Esophagus muscularis mucosa (tissue), 4 donors: ENCODE measurements at places on chromosomes 7 and 10. TPM values are rescaled to one million over a fixed set of nuclear protein-coding genes. Genes with fewer than 3 reads are reported as not detected.

DNA sequence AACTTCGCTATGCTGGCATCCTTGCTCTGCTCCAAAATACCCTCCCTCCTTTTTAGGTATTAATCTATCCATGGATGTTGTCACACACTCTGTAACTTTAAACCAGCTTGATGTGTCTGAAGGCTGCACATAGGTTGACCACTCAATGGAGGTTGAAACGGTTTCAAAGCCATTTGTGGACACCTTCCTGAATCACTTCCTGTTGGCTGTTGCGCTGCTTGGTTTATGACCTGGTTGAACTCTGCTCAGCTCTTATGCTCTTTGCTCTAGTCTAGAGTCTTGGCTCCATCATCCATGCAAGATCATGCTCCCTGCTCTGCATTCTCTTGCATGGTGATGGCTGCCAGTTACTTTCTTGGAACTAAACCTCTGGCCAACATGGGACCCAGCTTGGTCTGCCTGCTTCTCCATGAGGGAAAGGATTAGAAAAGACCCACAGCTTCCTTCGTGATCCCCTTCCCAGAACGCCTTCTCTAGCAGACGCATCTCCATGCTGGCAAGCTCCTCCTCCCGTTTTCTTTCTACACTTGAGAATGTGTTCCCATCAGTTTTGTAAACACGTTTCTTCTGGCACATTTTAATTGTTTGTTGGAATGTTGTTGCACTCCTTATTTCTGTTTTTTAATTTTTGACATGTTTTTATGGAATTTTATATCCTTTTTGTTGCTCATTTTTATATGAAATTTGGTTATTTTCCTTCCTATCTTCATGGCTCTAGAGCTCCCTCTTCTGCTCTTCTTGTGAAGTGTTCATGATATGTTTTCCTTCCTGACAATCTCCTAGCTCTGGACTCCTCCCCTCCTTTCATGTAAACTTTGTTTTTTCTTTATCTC is 149.8 kb downstream of the XPNPEP1 start:
- H3K36me3 ChIP-seq = no peaks in the 10 kb centered on the region
- H3K27ac ChIP-seq = no peak overlapping the region
- no peaks in the 10 kb centered on the region for H3K4me1 ChIP-seq
- DNase-seq = peak; percentile 64
- H3K4me3 ChIP-seq = no peak overlapping the region

DNA sequence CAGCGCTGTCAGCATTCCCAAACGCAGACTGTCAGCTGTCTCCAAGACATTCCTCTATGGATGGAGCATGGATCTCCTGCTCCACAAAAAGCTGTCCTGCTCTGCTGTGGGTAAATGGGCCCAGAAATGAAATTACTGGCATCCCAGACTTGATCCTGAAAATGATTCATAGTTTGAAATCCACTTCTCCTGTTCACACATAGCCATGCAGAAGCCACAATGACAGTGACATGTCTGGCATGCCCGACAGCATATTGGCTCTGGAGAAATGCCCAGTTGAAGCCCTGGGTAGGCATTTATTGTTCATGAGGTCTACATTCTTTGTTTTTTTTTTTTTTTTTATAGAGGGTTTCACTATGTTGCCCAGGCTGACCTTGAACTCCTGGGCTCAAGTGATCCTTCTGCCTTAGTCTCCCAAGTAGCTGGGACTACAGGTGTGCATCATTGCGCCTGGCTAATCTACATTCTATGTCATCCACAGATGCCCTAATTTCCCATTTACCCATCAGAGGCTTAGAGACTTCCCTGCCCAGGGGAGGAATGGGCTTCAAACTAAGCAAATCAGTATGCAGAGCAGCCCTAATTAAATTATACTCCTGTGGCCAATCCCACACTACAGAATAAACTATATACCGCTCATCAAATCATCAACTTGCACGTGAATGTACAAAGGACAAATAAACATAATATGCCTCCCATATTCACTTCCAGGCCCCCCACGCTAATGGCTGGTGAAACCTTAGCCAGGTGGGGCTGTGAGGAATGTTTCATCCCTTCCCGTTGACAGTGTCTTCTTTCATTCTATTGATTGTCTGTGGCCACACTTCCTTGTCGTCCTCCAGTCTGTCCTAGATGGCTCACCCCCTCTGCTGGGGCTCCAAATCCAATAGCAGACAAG is 61.8 kb upstream of the EEPD1 start:
- H3K4me1 ChIP-seq = no peaks in the 10 kb centered on the region
- no peak overlapping the region for H3K4me3 ChIP-seq
- H3K27ac ChIP-seq = no peak overlapping the region
- H3K36me3 ChIP-seq = no peaks in the 10 kb centered on the region
- H3K27me3 ChIP-seq = no peaks in the 10 kb centered on the region

The CHAT gene
- not detected for total RNA-seq

DNA sequence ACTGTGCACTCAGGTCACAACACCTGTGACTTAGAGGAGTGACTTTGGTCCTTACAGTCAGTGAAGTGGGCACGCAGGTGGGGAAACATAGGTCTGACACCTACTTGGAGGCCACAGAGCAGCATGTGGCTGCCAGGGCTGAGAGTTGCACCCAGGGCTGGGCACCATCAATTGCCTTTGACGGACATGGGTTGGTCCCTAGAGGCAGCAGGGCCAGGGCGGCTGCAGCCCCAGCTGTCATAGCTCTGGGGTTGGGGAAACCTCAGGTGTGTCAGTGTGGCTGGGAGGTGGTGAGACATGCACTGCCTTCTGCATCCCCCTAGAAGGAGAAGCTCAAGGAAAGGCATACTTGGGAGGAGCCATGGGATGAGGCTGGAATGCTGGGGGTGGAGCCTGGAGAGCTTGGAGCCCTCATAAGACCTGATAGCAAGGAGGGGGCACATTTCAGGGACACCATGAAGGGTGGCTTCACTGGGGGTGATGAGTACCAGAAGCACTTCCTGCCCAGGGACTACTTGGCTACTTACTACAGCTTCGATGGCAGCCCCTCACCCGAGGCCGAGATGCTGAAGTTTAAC is at the start of gene INMT:
INMT (plus strand) TSS at position 440 of the 578 bp plus-strand sequence; CDS start at position 456, 16 bp downstream.
- no peaks in the 10 kb centered on the region for H3K36me3 ChIP-seq
- H3K4me1 ChIP-seq = peaks cover 74% of the 10 kb centered on the region
- H3K27me3 ChIP-seq = no peaks in the 10 kb centered on the region
- peak within 1 kb of the TSS; percentile 63 for H3K4me3 ChIP-seq
- peak within 1 kb of the TSS; percentile 87 for H3K27ac ChIP-seq
- DNase-seq = no peak

DNA sequence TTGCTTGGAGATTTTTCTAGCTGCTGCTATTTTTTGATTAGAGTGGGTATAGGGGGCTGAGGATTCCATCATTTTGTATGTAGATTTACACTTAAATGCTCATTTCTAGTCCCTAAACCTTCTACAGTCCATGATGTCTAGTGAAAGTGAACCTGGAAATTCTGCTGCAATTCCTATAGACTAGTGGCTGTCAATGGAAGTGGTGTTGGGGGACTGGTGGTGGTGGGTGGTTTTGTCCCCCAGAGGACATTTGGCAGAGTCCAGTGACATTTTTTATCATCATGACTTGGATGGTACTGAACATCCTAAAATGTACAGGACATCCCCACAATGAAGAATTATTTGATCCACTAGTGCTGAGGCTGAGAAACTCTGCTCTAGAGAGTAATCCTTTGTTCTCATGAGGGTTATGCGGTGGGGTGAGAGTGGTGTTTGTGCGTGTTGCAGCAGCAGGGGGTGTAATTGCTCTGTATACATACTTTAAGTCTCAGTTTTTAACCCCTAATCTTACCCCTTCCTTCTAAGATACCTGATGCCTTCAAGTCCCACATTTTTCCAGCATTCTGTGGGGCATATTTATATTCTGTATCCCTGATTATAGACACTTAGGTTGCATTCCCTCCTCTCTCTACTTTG is 35.0 kb downstream of the KIF11 start:
- H3K36me3 ChIP-seq = no peaks in the 10 kb centered on the region
- H3K4me3 ChIP-seq = no peak overlapping the region
- H3K27me3 ChIP-seq = no peaks in the 10 kb centered on the region
- no peak for DNase-seq
